ENCODE measurements at places on chromosomes 4 and X. TPM values are rescaled to one million over a fixed set of nuclear protein-coding genes. Genes with fewer than 3 reads are reported as not detected.

DNA sequence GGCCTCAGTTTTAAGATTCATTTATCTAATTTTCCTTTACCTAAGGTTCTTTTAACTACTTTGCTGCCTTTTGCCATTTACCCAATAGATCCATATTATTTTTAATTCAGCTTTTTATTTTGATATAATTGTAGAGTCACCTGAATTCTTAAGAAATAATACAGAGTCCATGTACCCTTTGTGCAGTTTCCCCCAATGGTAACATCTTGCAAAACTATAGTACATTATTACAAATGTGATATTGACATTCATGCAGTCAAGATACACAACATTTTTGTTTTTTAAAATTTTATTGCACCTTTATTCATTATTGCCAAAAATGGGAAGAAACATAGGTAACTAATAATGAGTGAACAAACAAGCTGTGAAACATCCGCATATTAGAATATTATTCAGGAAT is 208.7 kb upstream of the WDFY3 start:
- no peak for DNase-seq

- no peak for DNase-seq
Observed at GRCh38 chr4:23986270-23986669, 96.4 kb upstream of the PPARGC1A start.

DNA sequence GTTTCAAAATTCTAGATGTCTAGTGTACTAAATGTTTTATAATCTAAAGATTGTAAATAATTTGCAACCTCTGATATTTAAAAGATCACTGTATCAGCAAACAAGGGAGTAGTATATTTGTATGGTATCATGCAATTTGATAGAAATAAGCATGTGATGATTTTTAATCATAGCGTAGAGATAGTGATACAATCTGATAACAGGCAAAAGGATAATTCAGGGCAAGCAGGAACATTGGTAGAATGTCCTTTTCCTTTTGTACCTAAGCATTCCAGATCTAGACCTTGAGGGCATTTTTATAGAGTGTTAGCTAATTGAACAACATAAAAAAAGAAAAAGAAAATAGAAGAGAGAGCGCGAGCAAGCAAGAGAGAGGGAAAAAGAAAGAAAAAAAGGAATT is 1.4 kb downstream of the ANK2 start:
- no peak for DNase-seq

Gene XAGE1A
- not detected for total RNA-seq
